ENCODE measurements at places on chromosomes 2 and 18.

GRCh38 chr18:48609820-48610815 is 71.3 kb downstream of the CTIF start:
- DNase-seq: no peak

DNA sequence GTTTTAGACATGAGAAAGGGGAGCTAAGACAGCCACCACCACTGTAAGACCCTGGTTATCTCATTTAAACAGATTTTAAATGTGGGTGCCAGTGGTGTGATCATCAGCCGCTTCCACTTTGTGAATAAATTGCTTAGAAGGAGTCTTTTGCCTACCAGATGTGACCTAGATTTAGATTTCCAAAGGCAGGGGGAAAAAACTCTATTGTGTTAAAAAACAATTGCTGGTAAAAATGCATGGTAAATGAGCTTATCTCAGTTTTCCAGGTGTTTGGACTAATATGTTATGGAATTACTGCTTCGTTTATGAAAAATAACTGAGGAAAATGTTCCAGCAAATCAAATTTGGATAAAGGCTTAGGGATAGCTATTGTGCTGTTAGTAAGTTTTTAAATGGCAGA is 466.3 kb upstream of the RAB12 start:
- no peak for DNase-seq

- no peak for DNase-seq
These were observed 20.8 kb upstream of the OTOS start for GRCh38 chr2:240161087-240161750.

DNA sequence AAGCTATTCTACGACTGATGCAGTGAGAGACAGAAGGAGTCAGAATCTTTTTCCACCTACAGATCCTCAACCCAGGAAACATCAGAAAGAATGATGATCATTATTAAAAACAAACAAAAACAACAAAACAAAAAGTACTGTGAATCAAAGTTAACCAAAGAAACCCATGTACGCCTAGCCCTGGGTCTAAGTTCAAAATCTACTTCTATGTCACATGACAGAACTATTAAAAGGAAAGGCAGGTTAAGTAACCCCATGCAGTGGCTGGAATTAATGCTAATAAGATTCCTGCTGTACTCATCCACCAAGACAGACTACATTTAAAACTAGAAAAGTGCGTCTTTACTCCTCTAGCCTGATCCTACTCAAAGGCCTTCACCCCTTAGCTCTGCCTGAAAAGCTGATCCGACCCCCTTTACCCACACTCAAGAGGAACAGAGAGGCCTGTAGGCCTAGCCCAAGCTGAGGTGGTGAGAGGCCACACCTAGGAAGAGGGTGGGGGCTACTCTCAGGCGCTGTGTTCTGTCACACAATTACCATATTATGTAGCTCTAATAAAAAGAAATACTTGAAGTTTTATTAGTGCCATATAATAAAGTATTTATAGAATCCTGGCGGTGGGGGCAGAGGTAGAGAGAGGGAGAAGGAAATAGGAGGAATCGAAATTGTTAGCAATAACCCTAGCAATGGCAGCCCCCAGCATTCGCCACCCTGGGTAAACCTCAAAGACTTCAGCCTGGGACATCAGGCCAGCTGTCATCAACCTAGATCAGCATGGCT is 37.1 kb downstream of the NHEJ1 start:
- peak; percentile 25 for DNase-seq

- DNase-seq: no peak
These were observed 23.3 kb downstream of the RAB31 start for GRCh38 chr18:9731380-9731779.

DNA sequence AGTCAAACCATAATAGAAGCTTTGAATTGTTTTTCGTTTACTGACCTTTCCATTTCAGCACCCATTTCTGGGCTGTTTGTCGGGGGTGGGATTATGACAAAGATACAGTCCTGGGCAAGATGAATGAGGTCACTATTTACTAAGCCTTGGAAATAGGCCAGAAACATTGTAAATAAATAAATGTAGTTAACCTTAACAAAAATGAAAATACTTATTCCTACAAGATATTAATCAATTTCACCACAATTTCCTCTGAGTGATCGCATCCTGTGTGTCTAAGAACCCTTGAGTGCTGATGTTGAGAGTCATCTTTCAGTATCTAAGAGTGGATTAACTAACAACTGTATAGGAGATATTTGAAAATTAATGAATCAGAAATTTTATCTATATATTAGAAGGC is 14.0 kb downstream of the ITGA4 start:
- peak; percentile 39 for DNase-seq

- peak; percentile 58 for DNase-seq
These were observed 1.7 kb downstream of the MAP2 start for GRCh38 chr2:209425471-209426071.
